ENCODE measurements at places on chromosomes 13 and 19.
A peak's percentile ranks its signal among the peaks of the same experiment; 100 is the strongest.

GRCh38 chr19:8357007-8357521, 6.9 kb upstream of the ANGPTL4 start:
- no peak for DNase-seq

- no peak for DNase-seq
Observed at GRCh38 chr13:45941261-45941660, 89.7 kb upstream of the SIAH3 start.

DNA sequence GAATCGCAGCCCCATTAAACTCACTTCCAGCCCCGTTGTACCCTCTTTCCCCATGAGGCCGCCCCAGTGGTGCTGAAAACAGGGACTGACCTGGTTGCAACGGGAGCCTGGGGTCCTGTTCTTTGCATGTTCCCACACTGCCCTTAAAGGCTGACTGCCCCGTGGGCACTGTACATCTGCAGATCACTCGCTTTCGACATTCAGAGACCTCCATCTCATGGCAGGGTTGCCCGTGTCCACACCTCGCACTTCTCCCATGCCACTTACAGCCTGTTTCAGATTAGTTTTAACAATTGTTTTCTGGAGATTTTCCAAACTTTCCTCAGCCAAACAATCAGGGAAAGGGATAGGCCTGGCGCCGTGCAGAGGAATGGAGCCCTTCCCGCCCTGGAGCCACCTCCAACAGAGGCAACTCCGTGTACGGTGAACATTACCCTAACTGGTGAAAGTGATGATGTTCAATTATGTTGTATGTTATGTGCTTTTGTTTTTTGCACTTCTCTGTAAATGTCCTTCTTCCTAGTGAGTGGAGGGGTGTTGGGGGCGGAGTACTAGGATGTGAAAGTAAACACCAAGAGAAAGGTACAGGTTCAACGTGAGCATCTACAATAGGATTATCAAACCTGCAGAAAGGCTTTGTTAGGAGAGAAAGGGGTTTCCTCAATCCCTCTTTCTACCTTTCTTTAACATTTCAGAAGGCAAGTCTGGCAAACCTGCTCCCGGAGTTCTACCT, 262.8 kb downstream of the FOXO1 start:
- DNase-seq = no peak

DNA sequence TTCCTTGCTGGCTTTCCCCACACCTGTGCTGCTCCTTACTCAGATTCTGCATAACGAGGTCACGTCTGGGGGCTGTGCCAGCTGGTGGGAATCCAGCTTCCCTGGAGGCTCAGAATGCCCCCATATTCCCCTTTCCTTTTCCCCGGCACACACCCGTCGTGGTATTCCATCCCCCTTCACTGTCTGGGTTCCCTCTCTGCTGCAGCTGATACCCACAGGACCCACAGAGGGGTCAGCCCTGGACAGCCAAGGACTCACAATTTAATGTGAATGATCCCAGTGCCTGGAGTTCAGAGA, 4.2 kb upstream of the MYH14 start:
- no peak for DNase-seq

- DNase-seq = no peak
Observed at GRCh38 chr13:41673640-41674039, 216.3 kb downstream of the RGCC start.

DNA sequence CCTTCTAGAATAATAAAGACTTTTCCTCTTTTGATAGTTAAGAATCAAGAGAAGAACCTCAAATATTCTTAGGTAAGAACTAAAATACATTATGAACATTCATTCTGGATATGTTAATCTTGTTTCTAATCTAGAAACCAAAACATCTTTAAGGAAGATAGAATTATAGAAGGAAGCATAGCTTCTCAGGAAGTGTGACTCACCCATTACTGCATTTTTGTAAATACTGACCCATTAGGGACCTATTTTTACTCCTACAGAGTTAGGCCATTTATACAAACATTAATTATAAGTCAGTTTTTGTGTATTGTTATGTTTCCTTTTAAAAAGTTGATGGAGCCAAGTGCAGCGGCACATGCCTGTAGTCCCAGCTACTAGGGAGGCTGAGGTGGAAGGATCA, 147.1 kb downstream of the NUFIP1 start:
- no peak for DNase-seq

DNA sequence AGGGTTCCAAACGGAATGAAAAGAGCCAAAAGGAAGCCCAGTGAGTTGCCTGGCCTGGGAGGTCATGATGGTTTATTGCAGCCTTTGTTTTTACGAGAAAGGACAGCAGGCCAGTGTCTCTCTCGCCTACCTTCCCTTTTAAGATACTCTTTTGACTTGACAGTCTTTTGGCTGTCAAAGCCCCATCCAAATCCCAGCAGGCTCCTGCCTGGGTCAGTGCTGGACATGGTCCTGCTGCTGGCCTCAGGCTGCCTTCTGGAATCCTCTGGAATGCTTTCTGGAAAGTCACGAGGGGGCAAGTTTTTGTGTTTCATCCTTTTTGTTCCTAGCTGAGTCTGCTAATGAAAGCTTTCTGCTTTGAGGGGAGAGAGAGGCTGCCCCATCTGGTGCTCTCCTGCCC, 444.8 kb downstream of the OLFM4 start:
- DNase-seq = no peak

DNA sequence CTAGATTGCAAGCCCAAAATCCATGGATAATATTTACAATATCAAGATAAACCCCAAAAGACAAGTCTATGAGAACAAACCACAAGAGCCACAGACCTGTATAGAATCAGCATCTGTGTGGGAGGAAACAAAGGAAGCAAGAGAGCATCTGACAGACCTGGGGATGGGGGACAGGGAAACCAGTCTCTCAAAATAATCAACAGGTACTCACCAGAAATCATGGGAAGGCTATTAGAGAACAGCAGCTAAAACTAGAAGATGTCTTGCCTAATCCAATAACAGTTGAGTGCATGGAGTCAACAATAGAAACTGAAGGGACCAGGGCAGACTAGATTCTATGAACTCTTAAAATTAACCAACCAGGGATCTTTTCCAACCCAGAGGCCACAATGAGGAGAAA, 8.7 kb downstream of the SLC6A16 start:
- no peak for DNase-seq

DNA sequence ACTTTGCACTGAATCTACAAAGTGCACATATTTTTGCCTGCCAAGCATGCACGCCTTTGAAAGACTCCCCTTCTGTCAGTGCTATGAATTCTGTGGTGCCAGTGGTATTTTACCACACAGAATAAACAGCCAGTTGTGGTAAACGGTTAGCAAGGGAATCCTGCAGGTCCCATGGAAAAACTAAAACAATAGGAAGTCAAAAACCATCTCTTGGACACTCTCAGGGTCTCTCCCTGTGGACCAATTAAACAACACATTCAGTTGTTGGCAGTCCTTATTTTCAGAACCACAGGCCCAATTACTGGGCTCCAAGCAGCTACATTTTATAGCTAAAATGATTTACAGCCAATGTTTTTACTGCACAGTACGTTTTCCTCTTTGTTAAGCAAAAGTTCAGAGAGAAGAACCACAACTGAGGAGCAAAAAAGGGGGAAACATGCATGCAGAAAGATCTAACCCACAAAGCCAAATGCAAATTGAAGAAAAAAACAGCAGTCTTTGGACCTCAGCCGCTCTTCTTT, 116.9 kb downstream of the KCTD12 start:
- DNase-seq = no peak

DNA sequence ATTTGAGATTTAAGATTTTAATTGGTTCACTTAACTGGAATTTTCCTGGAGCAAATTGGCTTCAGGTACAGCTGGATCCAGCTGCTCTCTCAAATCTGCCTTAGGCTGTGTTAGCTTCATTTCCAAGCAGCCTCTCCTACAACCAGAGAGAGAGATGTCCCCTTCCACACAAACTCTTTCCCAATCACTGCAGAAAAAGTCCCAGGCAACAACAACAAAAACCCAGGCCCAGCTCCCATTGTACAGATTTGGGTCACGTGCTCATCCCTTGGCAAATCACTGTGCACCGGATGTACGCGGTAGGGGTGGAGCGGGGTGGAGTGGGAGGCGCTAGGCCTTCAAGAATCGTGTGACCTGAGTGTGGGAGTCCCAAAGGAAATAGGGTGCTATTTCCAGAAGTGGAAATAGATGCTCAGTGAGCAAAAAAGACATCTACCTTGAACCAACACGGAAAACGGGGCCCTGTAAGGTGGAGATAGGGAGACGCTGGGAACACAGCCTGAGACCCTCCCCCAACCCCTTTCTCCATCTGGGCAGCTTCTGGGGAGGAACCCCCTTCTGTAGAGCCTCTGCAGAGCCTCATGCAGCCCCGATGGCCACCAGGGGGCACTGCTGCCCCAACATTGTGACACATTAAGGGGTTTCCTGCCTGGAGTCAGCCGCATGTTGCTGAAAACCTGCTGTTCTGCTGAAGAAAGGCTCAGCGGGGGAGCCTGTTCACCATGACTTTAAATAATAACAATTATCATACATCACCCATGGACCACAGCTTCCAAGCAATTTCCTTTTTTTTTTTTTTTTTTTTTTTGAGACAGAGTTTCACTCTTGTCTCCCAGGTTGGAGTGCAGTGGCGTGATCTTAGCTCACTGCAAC, 25.4 kb downstream of the HPN start:
- peak; percentile 86 for DNase-seq

DNA sequence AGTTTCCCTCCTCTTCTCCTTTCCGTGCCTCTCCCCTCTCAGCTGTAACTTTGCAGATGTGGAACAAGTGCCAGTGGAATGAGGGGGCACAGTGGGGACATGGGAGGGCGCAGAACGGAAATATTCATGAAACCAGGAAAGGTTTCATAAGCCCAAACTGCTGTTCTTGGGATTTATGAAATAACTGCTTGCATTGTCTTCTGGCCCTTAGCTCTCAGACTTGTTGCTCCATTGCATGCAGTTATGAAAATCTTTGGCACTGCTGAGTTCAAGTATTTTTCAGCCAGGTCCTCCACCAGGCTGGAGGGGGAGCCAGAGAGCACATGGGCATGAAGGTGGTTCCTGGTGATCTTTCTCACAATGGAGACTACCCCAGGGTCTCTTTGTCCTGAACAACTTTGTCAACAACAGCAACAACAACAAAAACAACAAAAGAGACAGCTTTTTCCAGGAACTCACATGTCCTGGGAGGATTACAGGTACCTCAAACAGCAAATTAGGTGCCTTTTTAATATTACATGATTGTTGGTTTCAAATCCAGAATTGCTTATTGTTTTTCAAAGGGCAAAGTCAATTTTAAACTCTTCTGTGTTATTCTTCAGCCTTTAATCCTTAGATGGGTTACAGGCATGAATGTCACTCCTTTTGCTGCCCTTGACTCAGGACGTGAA, 1.5 kb downstream of the RGCC start:
- peak; percentile 81 for DNase-seq

DNA sequence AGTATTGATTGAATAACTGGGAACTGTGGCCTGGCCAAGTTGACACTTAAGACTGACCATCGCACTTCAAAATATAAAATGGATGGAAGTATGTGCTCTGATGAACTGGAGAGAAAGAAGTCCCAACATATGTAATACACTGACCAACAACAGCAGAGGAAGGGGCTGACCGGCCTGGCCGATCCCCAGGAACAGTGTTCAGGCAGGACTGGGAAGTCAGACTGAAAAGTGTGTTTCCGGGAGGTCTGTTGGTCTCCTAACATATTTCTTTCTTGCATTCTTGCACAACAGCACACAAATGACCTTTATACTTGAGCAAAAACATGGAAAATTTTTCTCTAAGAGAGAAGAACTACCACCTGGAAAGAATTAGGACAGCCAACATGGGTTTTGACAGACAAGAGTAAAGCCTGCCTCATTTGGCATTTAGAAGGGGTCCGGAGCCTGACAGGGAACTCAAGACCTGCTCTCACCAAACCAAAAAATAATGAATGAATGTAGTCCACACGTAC, 297.8 kb downstream of the OXGR1 start:
- DNase-seq = no peak

DNA sequence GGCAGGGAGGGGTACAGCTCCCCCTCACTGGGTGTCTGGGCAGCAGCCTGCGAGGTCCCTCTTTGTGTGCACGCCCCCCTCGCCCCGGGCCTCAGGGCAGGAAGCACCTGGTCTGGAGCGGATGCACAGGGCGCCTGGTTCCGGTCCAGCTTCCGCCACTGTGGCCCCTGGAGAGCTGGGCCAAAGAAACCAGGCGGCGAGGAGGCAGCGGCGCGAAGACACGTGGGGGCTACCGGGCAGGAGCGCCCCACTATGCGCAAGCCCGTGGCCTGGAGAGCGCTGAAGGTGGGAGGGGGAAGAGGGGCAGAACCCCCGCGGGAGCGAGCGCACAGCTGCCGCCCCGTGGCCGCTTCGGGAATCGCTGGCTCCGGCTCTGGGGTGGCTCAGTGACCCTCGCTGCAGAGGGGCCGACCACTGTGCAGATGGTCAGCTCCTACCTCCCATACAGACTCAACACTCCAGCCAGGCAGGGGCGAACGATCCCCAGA, 1.7 kb upstream of the LYL1 start:
- DNase-seq = peak; percentile 65
